NCI-H69 (cell line): ENCODE measurements at places on chromosomes 7 and 10.

- no peak for DNase-seq
These were observed 2.7 kb upstream of the SUV39H2 start for GRCh38 chr10:14875941-14876340.

DNA sequence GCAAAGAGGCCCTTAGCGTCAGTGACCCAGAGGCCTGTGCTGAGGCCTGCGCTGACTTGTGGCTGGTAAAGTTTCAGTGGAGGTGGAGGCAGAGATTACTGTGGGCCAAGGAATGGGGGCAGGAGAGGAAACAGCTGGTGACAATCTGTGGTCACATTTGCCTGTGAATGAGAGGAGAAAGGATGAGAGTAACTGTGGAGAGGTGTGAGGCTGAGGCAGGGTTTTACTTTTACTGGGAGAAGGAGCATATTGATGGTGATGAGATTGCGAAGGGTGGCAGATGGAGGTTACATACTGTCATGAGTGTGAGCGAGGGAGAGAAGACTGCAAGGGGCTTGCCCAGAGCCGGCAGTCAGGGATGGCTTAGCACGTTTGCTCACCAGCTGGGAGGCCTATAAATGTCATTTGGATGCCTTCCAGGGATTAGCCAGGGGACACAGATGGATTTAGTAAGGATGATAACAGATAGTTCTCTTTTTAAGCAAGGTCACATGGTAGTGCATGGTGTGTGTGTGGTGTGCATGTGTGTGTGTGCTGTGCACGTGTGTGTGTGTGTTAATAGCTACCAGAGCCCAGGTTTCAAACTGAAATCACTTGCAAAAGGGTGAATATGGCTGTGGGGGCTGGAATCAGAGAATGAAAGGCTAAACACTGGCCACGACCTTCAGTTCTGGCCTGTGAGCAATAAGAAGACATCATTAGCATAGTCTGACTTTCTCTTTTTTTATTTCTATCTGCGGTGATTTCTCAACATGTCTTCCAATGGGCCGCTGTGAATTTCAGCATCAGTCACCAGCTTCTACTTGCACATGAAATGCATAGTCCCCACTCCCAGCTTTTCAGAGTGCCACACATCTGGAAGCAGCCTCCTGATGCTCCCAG lies 291.5 kb upstream of the ZNF32 start:
- no peak for DNase-seq

DNA sequence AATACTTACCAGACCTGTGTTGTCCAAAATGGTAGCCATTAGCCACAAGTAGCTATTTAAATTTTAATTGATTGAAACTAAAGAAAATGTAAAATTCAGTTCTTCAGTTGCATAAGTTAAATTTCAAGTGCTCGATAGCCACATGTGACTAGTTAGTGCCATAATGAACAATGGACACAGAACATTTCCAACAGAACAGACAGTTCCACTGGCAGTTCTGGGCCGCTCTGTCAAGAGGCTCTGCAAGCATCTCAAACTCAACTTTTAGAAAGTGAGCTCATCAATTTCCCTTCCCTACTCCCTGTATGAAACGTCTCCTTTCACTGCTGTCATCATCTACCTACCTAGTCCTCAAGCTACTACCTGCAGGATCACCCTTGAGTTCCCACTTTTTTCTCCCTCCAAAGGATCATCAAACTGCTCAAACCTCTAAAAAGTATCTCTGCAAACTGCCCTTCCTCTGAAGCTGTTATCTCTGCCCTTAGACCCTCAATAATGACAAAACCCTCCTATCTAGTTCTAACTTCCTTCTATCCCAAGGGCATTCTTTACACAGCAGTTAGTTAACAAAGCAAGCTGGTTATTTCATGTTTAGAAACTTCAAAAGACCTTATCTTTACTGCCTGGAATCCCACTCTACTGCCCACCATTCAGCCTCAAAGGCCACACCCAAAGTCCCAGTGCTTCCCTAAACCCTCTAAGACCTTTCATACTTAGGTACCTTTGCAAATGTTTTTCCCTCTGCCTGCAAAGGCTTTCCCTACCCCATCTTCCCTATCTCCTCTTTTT lies 20.6 kb downstream of the SHTN1 start:
- no peak for DNase-seq

- no peak for DNase-seq
These were observed 5.8 kb downstream of the LBX1 start for GRCh38 chr10:101223274-101224059.

DNA sequence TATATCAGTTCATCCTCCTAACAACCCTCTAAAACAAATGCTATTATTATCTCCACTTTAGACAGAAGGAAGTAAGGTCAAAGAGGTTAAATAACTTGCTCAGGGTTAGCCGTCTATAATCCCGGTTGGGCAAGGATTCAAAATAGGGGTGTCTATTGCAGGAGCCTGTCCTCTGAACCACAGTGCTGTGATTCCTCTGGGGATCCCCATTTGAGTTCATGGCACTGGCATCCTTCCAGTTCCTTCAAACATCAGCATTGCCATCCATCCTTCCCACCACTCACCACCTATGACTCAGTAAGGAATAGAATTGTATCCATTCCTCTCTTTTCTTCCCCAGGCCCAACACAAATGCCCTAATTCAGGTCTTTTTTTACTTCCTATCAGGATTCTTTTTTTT lies 25.6 kb downstream of the HPS6 start:
- no peak for DNase-seq

- no peak for DNase-seq
These were observed 48.7 kb downstream of the CALML3 start for GRCh38 chr10:5573319-5573950.

DNA sequence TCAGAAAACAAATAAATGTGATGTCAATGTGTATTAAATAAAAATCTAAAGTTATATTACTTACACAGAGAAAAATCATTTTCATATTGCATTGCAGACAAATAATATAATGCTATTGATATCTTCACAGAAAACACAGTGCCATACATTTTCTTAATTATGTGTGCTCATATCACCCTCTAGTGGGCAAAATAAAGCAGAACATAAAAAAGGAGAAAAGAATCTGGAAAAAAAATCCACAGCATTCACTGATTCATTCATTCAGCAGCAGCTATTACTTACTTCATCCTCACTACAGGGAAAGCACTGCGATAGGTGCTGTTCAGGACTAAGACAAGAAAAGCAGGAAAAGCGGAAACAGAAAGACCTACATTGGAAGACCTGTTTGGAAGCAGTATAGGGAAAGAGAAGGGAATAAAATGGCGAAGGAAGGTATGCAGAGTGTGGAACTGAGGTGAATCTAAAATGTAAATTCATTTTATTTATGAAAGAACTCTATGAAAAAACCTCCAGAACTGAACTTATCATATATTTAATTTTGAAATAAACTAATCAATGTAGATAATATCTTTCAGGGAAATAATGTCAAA lies 73.2 kb downstream of the POT1 start:
- DNase-seq, result peak; percentile 62

GRCh38 chr10:89622151-89622550 lies 22.9 kb downstream of the PANK1 start:
- peak; percentile 57 for DNase-seq
